A549 treated with CpdA at 1 μM for 4 hours (cell line): ENCODE measurements at places on chromosomes 6 and 20. TPM values are rescaled to one million over a fixed set of nuclear protein-coding genes. Genes with fewer than 3 reads are reported as not detected.

The SPATS1 gene
- total RNA-seq = not detected in 5 replicates

The HLA-DMB gene
- 0.96 to 2.3 TPM (median 1.8 TPM) in 5 replicates for total RNA-seq

The INSM1 gene
- not detected in 5 replicates for total RNA-seq

The BMP6 gene
- total RNA-seq = 12.4 to 19.8 TPM (median 17.9 TPM) in 5 replicates

The NRSN1 gene
- total RNA-seq = not detected in 5 replicates

The NMBR gene
- total RNA-seq = not detected in 5 replicates

The COL11A2 gene
- total RNA-seq = 0.76 to 1.2 TPM (median 0.82 TPM) in 5 replicates

The EPHA7 gene
- 0.06 to 0.09 TPM (median 0.08 TPM) in 5 replicates for total RNA-seq

The MCHR2 gene
- not detected in 5 replicates for total RNA-seq

The LIN28B gene
- 1.2 to 2.1 TPM (median 1.5 TPM) in 5 replicates for total RNA-seq

The ZFP57 gene
- total RNA-seq = not detected in 5 replicates

The CCR6 gene
- total RNA-seq = 0.05 TPM in 1 of 5 replicates, not detected in the others

The TPBG gene
- total RNA-seq = 42.7 to 58.5 TPM (median 56.0 TPM) in 5 replicates

The MICA gene
- total RNA-seq = 27.2 to 29.6 TPM (median 28.7 TPM) in 5 replicates

The RPN2 gene
- 258 to 278 TPM (median 272 TPM) in 5 replicates for total RNA-seq

The ACOT8 gene
- total RNA-seq = 17.6 to 21.5 TPM (median 20.3 TPM) in 5 replicates
